NT2/D1 (cell line): ENCODE measurements at places on chromosomes 7 and 10.

DNA sequence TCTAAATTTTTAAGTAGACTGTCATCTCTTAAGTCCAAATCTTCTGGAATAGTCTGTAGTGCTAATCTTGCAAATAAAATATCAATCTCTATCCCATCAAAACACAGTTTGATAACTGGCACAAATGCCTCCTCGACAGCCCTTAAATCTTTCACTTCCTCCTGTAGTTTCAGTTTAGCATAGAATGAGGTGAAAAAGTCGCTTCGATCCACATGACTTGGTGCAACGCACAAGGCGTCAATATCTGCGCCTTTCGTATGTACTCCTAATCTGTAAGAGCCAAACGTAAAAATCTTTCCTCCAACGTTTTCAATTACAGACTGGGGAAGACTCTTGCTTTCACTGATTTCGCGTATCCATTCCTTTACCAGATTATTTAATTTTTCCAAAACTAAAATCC is 603 bp downstream of the PAPOLB start:
- no peak for DNase-seq

DNA sequence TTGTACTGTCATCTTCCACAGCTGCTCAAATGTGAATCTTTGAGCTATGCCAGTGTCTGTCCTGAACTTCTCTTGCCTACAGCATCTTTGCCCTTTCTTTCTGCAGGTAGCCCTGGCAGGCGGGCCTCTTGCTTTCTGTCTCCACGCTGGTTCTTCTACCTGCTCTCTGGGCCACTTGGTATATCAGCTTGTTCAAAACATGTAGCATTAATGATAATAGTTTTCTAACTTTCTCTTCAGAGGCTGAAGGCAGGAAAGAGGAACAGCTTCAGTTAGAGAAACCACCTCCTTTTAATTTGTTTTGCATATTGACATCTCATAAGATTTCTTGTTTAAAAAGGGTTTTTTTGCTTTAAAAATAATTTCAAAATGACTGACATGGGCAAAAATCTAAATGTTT is 923 bp upstream of the FGL2 start:
- DNase-seq, result no peak

GRCh38 chr7:77309714-77310220 is 106.4 kb downstream of the GSAP start:
- DNase-seq, result no peak

DNA sequence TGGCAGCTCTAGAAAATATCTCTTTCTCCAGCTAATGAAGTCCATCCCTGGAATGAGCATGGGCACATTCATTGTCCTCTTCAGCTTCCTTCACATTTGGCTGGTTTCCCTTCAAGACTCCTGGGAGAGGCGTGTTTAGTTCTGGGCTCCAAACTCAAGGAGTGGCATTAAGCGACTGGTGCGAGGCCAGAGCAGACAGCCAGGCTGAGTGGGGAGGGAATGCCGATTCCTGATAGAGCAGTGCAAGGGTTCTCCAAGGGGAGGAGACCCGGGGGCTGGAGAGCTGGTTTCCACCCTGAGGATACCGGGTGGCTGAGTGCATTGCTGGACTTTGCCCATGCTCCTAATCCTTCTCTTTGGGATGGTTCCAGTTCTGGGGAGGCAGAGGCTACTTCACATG is 372.1 kb downstream of the RPS24 start:
- no peak for DNase-seq

DNA sequence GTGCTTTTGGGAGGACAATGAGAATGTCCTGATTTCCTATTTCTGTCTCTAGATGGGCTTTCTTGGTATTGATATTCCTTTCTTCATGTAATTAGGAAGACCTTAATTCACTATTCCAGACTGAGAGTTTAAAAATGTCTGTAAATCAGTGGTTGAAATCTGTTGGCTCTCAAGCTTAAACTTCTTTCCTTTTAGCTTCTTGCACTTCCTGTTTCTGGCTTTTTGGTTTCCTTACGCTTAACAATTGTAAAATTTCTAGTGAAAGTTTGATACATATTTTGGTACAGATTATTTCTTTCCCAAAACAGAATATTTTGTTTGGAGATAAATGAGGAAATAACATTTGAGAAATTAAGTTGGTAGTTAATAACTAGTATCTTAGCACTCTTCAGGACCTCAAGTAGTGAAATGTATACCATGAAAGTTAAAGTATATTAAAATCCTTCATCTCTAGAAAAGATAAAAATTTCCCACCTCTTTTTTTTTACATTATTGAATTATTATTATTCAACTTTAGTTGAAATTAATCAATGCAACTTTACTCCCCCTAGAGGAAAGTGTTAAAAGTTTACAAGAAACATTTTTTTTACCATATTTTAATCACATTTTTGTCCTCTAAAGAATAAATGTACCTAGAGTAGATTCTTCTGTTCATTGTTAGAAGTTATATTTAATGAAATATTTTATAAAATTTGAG is 137.2 kb downstream of the PHTF2 start:
- no peak for DNase-seq

DNA sequence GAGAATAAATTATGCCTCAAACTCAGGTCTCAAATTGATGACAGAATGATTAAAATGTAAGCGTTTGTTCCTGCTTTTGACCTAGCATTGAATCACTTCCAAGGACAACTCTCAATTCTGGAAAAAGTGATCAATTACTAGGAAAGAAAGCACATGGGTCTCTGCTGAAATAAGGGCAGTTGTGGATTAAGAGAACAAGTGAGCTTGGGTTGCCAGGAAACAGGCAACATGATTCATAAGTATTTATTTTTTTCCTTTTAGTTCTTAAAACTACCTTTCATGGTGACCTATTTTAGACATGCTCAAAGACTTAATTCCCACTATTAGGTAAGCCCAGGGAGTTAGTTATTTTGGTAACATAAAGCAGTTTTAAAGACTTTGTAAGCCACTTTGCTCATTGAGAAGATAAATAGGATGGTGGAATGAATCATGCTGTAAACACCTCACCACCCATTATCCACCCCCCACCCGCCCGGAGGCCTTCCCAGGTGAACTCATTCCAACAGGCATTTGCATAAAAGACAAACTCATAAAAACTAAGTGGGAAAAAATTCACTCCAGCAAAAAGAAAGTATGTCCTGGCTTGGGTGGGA is 728.3 kb downstream of the SORCS1 start:
- DNase-seq, result no peak

- peak; percentile 72 for DNase-seq
Measured at GRCh38 chr7:93981480-93981874, 22.7 kb downstream of the BET1 start.

- DNase-seq, result no peak
Measured at GRCh38 chr10:68212721-68213352, 19.1 kb downstream of the ATOH7 start.

DNA sequence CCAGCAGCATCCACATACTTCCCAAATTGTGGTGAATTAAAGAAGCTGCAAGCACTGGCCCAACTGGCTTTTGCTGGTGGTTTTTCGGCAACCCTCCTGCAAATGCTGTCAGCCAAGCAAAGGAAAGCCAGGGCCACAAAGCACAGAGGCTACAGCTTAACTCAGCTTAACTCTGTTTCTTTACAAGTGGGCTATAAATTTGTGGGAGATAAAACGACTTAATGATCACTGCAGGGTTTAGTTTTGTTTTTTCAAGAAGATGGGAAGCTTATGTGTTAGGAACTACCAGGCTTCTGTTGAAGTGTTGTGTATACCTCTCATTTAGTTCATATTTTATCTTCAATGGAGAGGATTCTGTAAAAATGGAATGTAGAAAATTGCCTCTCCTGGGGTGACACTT is 110.6 kb downstream of the TACC2 start:
- DNase-seq, result no peak

DNA sequence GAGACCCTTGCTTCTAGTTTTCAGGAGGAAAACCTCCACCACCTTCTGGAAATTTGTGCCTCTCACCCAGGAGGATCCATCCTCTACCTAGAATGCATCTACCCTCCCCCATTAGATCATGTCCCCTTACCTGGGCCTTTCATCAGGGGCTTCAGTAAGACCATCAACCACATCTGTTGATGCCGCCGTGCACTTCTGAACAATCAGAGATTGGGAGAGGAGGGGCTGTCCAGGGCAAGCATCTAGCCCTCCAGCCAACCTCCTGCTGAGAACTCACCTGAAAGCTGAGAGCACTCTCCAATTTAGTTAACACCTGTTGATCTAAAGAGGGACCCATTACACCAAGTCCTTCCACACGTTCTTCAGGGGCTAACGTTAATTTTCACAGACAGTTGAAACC is 57.6 kb upstream of the PIK3CG start:
- DNase-seq, result no peak

- no peak for DNase-seq
Measured at GRCh38 chr7:79965946-79966345, 168.7 kb upstream of the GNAI1 start.

GRCh38 chr10:110504111-110504735 is 6.5 kb downstream of the DUSP5 start:
- no peak for DNase-seq

- DNase-seq, result no peak
Measured at GRCh38 chr10:63481815-63482421, 16.1 kb upstream of the JMJD1C start.

GRCh38 chr7:137096607-137097006 is 228.2 kb downstream of the CHRM2 start:
- no peak for DNase-seq
